GM04504 (cell line): ENCODE measurements at places on chromosomes 13 and 19.

- no peak for DNase-seq
Measured at GRCh38 chr13:43347877-43348276, 324.5 kb downstream of the DNAJC15 start.

DNA sequence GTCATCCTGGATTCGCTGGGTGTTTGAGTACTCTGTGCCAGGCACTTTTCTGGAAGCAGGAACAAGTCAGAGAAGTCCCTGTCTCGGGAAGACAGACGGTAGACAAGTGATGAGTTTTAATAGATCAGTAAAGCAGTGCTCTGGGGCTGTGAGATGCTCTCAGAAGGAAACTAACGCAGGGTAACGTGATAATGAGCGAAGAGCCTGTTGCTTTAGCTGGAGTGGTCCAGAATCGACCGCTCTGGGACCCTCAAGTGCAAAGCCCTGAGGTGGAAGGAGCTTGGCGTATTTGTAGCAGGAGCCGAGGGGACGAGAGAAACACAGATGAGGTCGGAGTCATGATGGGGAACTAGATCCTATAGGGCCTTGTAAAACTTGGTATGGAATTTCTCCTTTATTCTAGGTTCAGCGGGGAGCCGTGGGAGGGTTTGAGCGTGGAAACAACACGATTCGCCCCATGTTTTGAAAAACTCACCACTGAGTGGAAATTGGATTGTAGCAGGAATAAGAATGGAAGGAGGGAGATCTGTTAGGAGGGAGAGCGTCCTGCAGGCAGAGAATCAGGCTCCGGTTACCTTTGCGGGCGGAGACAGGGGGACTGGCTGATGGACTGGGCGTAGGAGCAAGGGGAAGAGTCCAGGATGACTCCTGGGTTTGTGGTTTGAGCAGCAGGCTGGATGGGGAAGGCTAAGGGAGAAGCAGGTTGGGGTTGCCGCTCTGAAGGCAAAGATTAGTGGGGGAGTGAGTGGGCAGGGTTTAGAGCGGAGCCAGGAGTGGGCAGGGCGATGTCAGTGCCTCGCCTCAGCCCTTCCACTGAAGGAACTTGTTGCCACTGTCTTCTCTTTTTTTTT, 763 bp downstream of the POLD1 start:
- no peak for DNase-seq

GRCh38 chr13:109144693-109145437, 515.5 kb downstream of the MYO16 start:
- no peak for DNase-seq

GRCh38 chr19:49626226-49626625, 13.7 kb downstream of the RRAS start:
- DNase-seq = no peak

DNA sequence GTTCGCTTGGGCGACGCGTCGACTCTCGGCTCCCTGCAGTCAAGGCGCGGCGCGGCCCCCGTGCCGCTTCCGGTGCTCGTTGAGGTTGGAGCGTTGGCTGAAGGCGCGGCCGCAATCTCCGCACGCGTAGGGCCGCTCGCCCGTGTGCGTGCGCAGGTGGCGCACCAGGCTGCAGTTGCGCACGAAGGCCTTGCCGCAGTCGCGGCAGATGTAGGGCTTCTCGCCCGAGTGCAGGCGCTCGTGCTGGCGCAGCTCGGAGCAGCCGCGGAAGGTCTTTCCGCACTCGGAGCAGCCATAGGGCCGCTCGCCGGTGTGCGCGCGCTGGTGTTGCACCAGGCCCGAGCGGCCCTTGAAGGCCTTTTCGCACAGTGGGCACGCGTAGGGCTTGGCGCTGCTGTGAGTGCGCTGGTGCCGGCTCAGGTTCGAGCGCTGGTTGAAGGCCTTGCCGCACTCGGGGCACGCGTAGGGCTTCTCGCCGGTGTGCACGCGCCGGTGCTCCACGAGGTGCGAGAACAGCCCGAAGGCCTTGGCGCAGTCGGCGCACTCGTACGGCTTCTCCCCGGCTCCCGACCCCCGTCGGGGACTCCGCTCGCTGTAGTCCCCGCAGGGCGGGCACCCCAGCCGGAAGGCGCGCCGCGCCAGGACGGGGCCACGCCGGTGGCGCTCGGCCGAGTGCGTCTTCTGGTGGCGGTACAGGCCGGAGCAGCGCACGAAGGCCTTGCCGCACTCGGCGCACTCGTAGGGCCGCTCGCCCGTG, 5.3 kb upstream of the ZNF497 start:
- no peak for DNase-seq

DNA sequence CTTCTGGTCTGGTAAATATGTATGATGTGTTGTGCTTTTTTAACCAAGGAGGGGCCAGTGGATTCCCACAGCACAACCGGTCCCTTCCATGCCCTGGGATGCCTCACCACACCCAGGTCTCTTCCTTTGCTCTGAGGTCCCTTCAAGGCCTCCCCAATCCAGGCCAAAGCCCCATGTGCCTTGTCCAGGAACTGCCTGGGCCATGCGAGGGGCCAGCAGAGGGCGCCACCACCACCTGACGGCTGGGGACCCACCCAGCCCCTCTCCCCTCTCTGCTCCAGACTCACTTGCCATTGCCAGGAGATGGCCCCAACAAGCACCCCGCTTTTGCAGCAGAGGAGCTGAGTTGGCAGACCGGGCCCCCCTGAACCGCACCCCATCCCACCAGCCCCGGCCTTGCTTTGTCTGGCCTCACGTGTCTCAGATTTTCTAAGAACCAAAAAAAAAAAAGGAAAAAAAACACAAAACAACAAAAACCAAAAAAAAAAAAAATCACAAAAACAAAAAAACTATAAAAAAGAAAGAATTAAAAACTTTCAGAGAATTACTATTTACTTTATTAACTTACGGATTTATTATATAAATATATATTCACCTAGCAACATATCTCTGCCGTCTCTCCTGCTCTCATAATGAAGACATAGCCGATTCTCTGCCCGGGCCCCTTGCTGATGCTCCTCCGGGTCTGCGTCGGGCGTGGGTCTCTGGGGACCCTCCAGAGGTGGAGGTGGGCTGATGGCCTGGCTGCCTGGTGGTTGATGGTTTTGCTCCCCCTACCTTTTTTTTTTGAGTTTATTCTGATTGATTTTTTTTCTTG, 14.4 kb downstream of the CAPN12 start:
- DNase-seq = no peak

- peak; percentile 85 for DNase-seq
Measured at GRCh38 chr19:41226053-41226873, 7.2 kb downstream of the AXL start.

GRCh38 chr19:40690050-40690692, at the start of gene NUMBL:
NUMBL (minus strand) TSS chr19:40690651; CDS start chr19:40690483, 168 bp downstream.
- DNase-seq = no peak

DNA sequence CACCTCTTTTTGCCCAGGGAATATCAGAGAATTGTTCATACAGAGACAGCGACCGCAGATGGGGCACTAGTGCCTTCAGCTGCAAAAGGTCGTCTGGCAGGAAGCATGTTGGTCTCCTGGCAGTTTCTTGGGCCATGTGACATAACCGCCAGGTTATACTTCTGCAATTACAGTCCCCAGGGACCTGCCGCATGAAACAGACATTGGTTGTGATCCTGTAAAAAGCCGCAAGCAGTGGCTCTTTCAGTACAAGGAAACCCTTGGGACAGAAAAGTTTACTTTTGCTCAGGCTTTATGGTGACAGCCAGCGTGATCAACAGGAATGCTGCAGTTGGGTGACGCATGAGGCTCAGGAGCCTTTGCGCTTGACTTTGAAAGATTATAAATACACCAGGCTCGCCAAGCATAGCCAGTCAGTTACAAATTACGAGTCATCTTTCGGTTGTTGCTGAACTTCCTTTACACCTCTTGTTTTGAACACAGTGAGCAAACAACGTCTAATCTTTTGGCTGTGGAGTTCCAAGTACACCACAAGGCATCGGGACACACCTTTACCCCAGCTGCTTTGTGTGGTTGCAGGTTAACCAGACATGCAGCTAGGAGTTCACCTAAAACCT, 50.5 kb upstream of the UBE2L5 start:
- no peak for DNase-seq

DNA sequence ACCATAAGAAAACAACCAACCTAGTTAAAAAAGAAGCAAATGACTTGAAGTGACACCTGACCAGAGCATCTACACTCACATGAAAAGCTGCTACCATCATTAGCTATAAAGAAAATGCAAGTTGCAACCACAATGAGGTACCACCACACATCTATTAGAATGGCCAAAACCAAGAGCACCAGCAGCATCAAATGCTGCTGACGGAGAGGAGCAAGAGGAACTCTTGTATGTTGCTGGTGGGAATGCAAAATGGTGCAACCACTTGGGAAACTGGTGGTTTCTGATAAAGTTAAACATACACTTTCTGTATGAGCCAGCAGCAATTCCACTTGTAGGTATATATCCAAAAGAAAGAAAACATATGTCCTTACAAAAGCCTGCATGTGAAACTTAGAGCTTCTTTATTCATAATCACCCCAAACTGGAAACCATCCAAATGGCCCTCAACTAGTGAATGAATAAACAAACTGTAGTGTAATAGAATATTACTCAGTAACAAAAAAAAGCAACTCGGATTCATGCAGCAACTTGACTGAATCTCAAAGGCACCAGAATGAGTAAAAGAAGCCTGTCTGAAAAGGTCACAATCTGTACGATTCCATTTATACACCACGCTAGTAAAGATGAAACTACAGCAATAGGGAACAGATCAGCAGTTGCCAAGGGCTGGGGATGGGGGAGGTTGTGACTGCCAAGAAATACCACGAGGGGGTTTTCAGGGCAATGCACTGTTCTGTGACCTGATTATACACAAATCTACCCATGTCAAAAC, 60.9 kb upstream of the RANBP3 start:
- DNase-seq = no peak
